ENCODE measurements at places on chromosomes 12 and 14. TPM values are rescaled to one million over a fixed set of nuclear protein-coding genes. Genes with fewer than 3 reads are reported as not detected.

The RNF212B gene
- total RNA-seq, result not detected

The STRAP gene
- 229 TPM for total RNA-seq

The EIF2B2 gene
- 36.7 TPM for total RNA-seq

The TAS2R9 gene
- total RNA-seq, result 0.26 TPM

The SGPP1 gene
- 6.5 TPM for total RNA-seq

The TMEM132C gene
- 0.31 TPM for total RNA-seq

The IL25 gene
- total RNA-seq, result not detected

The TMPRSS12 gene
- total RNA-seq, result not detected

The LIMA1 gene
- 39.9 TPM for total RNA-seq

The SOAT2 gene
- 0.98 TPM for total RNA-seq

The ART4 gene
- 0.29 TPM for total RNA-seq

The PTPRR gene
- 0.38 TPM for total RNA-seq

The KLRC1 gene
- total RNA-seq, result not detected

The ANKRD33 gene
- total RNA-seq, result 0.14 TPM

The MON2 gene
- total RNA-seq, result 50.2 TPM

The MIA2 gene
- total RNA-seq, result 34.7 TPM

The B3GNT4 gene
- 0.91 TPM for total RNA-seq

The COX8C gene
- not detected for total RNA-seq

The NANOG gene
- 0.64 TPM for total RNA-seq

The TSPAN8 gene
- total RNA-seq, result 0.33 TPM

The IFNG-AS1 gene
- not detected for total RNA-seq

The SLC7A7 gene
- 7.7 TPM for total RNA-seq

The FZD10 gene
- total RNA-seq, result 0.24 TPM

The PTCSC3 gene
- not detected for total RNA-seq

The KLRD1 gene
- 0.48 TPM for total RNA-seq

The SERPINA1 gene
- total RNA-seq, result 431 TPM

The PLCZ1 gene
- not detected for total RNA-seq

The SSPN gene
- 2.1 TPM for total RNA-seq

The SLC25A47 gene
- not detected for total RNA-seq

The KHNYN gene
- total RNA-seq, result 77.4 TPM

The SLC2A3 gene
- total RNA-seq, result 21.7 TPM

The CCDC197 gene
- total RNA-seq, result not detected
